ENCODE measurements at places on chromosomes 7 and 10.

- DNase-seq, result no peak
Measured at GRCh38 chr7:101680406-101681145, 51.5 kb upstream of the MYL10 start.

- DNase-seq, result no peak
Measured at GRCh38 chr7:111919631-111920179, 286.5 kb downstream of the DOCK4 start.

DNA sequence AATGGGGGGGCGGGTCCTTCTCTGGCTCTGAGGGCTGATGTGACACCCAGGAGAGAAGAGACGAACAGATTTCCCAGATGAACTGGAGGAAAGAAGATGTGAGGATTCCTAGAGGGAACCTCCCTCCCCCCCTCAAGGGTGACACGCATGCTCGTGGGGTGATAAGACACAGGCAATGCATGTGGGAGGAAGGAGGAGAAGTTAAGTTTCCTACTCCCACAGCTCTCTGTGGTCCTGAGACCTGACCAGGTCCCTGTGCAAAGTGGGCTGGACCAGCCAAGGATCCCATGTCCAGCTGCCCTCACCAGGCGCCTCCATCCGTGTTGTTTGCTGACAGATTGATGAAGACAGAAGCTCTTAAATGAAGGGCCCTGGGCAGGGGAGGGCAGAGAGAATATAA is 112.6 kb downstream of the SH3PXD2A start:
- no peak for DNase-seq

DNA sequence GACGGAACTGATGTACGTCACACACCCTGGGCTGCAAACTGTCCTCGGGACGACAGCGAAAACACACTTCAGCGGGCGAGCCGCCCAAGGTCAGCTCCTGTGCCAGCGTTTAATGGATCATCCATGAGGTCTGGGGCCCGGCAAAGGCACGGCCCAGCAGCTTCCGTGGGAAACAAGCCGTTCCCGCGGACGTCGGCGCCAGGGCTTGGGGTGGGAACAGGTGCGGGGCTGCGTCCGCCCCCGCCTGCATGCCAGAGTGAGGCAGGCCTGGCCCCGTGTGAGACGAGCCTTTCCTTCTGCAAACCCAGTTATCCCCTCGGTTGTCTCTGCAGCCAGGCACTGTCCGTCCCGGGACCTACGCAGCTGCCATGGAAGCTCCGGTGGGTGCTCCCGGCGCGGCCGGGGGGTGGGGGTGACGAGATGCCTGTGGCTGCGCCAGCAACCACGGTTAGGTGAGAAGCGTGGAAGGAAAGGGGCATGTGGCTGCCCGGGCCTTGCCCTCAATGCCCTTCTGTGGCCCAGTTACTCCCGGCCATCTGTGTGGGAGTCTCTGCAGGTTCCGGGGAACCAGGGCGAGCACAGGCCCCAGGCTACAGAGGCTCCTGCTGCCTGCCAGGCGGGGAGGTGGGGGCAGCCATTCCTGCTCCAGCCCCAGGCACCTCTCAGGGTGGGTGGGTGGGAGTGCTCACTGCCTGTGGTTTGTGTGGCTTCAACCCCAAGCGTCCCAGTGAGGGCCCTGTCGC is 42.2 kb upstream of the PDGFA start:
- no peak for DNase-seq

DNA sequence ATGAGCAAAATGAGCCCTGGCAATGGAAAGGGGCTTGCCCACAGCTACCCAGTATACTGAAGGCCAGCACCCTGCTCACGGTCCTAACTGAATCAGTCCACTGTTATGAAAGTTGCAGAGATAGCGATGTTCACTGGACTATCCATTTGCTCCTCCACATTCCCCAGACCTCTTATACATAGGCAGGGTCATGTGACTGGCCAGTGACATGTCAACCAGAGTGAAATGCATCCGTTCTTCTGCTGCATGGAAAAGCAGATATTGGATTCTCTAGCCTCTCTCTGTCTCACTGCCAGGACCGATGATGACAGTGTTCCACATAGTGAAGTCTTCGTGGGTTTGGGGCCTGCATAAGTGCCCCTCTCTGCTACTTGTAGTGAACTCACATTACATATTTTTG is 503.4 kb downstream of the RPS24 start:
- no peak for DNase-seq

GRCh38 chr10:8304861-8305260 is 250.4 kb downstream of the GATA3 start:
- no peak for DNase-seq

Data from putamen (tissue), 1 donor.